ENCODE measurements at places on chromosomes 7 and 10.

DNA sequence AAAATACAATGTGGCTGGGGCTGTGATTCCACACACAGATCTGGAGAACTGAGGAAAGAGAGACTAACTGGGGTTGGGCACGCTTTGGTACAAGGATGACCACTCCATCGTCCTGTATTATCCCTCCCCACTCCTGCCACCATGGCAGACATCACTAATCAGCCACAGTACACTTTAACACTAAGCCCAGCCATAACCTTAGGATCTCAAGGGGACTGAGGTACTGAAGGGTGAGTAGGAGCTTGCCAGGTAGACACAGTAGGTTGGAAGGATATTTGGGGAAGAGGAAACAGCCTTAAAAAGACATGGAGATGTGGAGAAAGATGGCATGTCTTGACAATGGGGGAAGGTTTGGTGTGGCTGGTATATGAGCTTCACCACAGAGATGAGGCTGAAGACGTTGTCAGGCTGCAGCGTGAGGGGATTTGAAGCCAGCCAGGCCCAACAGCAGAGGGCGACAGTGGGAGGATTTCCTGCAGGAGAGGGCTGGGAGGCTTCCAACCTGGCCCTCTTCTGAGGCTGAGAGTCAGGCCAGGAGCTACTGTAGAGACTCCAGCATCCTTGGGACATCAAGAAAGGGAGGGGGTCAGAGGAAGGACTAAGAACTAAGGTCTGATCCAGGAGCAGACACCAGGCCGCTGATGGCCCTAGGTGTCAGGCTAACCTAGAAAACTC, 58.6 kb upstream of the COL13A1 start:
- DNase-seq, result peak; percentile 51

- peak; percentile 6 for DNase-seq
Observed at GRCh38 chr7:127391591-127392181, 822 bp downstream of the ZNF800 start.

DNA sequence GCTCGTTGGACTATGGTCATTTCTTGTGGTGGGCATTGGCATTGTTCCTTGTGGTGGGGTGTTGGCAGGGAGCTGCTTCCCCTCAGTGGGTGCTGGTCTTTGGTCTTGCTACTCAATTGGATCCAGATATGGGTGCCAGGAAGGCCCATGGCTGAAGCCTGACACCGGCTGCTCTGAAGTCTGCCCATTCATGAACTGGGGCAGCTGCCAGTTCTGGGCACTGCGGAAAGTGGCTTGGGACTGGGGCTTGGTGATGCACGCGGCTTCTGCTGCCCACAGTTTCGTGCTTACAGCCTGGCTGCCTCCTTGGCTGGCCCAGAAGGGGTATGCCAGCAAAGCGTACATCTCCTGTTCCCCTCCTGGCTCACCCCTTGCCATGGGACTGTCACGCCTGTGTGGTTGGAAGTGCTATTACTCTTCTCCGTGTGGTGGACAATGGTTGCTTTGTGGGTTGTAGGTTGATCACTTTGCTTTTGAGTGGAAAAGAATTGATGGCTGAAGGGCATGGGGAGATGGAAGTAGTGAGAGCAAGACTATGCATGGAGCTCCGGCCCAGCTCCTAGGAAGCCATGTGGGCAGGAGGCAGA, 54.7 kb downstream of the ADAMTS14 start:
- no peak for DNase-seq

DNA sequence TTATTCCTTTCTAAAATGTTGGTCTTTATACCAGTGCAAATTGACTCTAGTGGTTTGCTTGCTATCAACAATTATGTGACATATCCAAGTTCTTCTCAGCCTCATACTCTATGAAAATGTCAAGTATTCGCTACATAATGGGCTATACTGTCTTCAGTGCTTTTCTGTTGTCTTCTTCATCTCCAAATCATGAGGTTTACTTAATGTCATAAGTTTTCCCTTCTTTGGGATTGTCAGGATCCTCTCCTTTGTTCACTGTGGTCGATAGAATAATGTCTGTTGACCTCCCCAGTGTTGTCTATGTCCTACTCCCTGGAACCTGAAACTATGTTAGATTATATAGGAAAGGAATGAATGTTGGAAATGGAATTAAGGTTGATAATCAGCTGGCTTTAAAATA, 16.4 kb upstream of the RALA start:
- DNase-seq, result no peak

DNA sequence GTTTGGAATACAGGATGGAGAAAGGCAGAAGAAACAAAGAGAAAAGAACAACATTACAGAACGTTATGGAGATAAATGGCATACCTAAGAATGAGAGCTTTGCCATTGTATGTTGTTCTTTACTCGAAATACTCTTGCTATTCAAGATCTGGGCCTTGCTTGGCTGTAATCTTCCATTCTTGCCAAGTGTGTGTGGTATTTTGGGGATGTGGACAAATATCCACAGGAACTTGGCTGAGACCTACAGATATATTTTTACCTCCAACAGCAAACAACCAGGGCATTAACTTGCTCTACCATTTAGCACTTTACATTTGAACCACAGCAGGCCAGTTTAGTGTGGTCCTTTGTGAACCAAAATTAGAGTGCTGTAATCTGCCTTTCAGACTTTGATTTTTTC, 76.3 kb downstream of the DKK1 start:
- no peak for DNase-seq

Measured in brain microvascular endothelial cell (primary cell).